ENCODE measurements at places on chromosomes 16 and 17.

- no peak for DNase-seq
Measured at GRCh38 chr17:56148333-56148732, 4.9 kb upstream of the ANKFN1 start.

DNA sequence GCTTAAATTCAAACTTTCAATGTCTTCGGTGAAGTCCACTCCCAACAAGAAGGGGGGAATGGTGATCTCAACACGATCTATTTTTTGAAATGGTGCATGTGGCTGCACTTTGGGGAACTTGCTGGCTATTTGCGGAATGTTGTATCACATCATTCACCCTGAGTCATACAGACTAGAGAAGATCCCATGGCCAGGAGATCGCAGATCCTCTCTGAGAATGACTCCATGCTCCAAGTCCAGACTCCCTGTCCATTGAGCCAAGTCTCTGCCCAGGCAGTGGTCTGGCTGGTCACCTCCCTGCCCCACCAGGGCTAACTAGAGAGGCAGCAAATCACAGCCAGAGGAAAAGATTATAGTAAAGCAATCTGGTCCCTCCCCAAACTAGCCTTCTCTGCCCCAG, 120.6 kb downstream of the XYLT1 start:
- no peak for DNase-seq

DNA sequence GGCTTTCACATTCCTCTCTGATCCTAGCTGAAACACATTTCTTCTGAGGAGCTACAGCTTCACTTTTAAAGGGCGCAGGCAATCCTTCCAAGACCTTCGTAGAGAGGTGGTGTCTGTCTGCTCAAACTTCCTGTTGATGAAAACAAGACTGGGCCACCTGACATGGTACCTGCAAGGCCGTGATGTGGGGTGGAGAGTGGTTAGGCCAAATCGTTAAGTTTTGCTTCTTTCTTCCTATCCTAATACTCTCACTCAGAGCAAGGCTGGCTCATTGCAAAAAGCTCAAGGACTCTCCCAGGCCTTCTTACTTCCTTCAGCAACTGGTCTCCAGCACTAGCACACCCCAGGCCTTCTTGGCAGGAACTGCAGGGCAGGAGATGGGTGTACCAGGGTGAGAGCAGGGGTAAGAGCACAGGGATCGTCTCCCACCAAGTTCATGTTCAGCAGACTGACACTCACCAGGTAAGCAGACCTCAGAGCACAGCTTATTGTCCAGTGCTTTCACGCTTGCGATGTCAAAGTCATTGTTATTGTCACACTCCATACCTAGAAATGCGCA, 10.9 kb upstream of the FOXJ1 start:
- no peak for DNase-seq

DNA sequence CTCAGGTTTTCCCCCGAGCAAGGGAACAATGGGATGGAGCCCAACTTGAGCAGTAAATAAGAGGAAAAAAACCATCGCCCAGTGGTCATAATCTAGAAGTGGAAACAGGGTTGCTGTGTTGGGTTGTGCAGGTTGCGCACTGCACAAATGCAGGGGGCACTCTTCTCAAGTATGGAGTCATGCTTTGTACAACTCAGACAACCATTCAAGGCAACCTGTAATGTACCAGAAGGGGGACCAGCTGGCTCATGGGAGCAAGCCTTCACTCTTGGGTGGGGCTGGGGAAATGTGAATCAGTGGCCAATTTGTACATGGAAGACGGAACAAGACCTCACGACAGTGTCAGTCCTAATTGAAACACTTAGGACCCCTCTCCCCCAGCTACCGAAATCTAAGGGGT, 23.9 kb upstream of the LITAF start:
- DNase-seq = no peak

DNA sequence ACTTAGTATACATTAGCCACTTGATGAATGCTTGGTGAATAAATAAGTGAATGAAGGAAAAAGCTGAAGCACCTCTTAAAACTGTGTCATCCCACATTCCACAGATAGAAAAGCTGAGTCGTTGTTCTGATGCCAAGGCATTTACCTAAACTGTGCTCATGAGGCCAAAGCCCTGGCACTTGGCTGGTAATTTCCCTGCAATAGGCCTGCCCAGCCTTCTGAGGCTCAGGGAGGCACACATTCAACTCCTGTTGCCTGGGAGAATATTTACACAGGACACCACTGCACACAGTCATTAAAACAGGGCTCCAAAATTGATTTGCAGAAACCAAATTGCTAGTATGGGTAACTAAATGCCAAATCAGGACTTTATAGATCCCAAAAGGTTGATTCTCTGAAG, 333.0 kb upstream of the C16orf82 start:
- DNase-seq = no peak

Data from activated T-cell treated with anti-CD3 and anti-CD28 coated beads, Interleukin-2, amount 50 U/mL, for 72 hours (primary cell).